ENCODE measurements at places on chromosomes 6 and 20. TPM values are rescaled to one million over a fixed set of nuclear protein-coding genes. Genes with fewer than 3 reads are reported as not detected.
A peak's percentile ranks its signal among the peaks of the same experiment; 100 is the strongest.

DNA sequence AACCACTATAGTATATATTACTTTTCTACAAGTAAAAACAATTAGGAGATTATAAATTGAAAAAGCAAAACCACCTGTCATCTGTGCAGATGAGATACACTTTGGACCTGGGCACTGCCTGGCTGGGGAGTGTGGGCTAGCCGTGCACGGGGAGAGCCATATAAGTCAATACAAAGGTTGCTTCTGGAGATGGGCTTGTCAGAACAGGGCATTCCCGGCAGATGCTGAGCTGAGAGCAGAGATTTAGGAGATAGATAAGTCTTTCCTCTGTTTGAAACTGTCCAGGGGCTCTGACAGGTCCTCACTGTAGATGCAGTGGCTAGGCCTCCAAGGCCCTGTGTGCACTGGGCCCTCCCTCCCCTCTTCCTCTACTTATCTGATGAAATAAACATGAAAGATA lies 34.5 kb downstream of the CD164 start:
- no peak overlapping the region for H3K4me3 ChIP-seq
- H3K4me1 ChIP-seq: no peaks in the 10 kb centered on the region
- H3K27ac ChIP-seq: no peak overlapping the region

- no peak overlapping the region for H3K27ac ChIP-seq
- no peaks in the 10 kb centered on the region for H3K4me1 ChIP-seq
- H3K27me3 ChIP-seq: no peaks in the 10 kb centered on the region
Measured at GRCh38 chr20:62760856-62761758, 35.2 kb upstream of the MRGBP start.

DNA sequence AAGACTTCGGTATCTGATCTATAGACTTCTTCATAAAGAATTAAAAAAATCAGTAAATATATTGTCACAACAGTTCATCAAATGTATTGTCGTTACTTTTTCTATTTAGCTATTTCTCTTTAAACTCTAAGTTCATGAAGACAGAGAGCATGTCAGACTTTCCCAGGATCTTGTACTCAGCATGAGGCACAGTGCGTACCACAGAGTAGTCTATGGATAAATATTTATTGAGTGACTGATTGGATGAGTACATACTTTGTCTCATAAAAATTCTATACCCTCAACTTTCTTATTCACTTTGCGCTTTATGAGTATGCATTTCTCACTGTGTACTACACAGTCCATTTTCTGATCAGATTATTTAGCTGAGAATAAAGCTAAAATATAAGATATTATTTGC lies 1284.4 kb upstream of the ADGRB3 start:
- H3K27me3 ChIP-seq: no peaks in the 10 kb centered on the region
- no peak overlapping the region for H3K4me3 ChIP-seq
- no peaks in the 10 kb centered on the region for H3K4me1 ChIP-seq
- no peaks in the 10 kb centered on the region for H3K36me3 ChIP-seq

GRCh38 chr20:3765171-3765882 lies 2.2 kb downstream of the ADISSP start:
- H3K36me3 ChIP-seq: peaks cover 3% of the 10 kb centered on the region
- H3K27me3 ChIP-seq: no peaks in the 10 kb centered on the region
- no peak overlapping the region for H3K27ac ChIP-seq
- DNase-seq: no peak
- no peaks in the 10 kb centered on the region for H3K4me1 ChIP-seq

GRCh38 chr6:11097476-11097875 lies 3.8 kb downstream of the SMIM13 start:
- no peaks in the 10 kb centered on the region for H3K27me3 ChIP-seq
- no peak for DNase-seq
- H3K36me3 ChIP-seq: peaks cover 17% of the 10 kb centered on the region
- H3K4me3 ChIP-seq: no peak overlapping the region
- H3K27ac ChIP-seq: no peak overlapping the region

DNA sequence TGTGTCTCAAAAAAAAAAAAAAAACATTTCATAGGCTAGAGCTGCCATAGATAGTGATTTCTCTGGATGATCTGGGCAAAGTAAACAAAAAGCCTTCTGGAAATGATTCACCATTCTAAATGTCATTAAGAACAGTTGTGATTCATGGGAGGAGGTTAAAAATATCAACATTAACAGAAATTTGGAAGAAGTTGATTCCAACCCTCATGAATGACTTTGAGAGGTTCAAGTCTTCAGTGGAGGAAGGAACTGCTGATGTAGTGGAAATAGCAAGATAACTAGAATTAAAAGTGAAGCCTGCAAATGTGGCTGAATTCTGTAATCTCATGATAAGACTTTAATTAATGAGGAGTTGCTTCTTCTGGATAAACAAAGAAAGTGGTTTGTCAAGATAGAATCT lies 26.8 kb upstream of the MMP24 start:
- peaks cover 6% of the 10 kb centered on the region for H3K36me3 ChIP-seq
- no peak for DNase-seq
- H3K4me1 ChIP-seq: no peaks in the 10 kb centered on the region
- no peak overlapping the region for H3K4me3 ChIP-seq
- H3K27me3 ChIP-seq: no peaks in the 10 kb centered on the region

DNA sequence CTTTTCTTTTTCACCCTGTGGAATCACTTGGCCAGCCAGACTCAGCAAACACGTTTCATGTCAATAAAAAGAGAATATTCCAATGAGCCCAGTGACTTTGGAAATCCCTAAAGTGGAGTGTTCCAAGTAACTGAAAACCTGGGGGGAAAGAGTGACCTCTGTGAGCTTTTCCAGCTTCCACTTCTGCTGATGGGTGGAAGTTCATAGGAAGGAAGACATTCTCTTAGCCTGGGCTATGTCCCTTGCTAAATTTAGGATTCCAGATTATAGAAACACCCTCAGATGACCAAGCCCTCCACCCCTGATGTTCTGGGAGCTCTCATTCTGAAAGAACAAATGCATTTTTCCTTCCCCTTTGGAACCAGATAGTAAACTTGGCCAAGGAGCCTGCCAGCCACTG lies 44.8 kb upstream of the EDN1 start:
- H3K4me3 ChIP-seq: no peak overlapping the region
- no peak overlapping the region for H3K27ac ChIP-seq
- DNase-seq: no peak
- H3K36me3 ChIP-seq: no peaks in the 10 kb centered on the region
- no peaks in the 10 kb centered on the region for H3K27me3 ChIP-seq

- DNase-seq: no peak
- H3K4me3 ChIP-seq: no peak overlapping the region
- no peaks in the 10 kb centered on the region for H3K4me1 ChIP-seq
- no peaks in the 10 kb centered on the region for H3K36me3 ChIP-seq
- H3K27ac ChIP-seq: no peak overlapping the region
Measured at GRCh38 chr20:9250511-9250910, 181.6 kb downstream of the PLCB4 start.

DNA sequence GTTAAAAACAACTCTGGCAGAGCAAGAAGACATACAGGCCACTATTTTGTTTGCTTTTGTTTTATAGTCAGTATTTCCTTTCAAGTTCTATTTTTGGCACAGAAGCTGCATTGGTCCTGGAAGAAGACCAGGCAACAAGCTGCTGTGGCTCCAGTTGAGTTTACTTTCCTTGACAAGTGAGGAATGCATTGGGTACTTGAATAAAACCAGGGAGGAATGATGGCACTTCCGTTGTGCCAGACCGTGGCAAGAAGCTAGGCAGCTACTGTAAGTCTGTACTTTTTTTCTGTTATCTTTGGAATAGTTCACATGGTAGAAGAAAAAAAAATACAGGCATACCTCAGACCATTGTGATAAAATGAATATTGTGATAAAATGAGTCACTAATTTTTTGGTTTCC lies 66.3 kb downstream of the NCOA3 start:
- DNase-seq: no peak
- H3K4me1 ChIP-seq: no peaks in the 10 kb centered on the region
- no peaks in the 10 kb centered on the region for H3K27me3 ChIP-seq
- no peak overlapping the region for H3K4me3 ChIP-seq
- no peak overlapping the region for H3K27ac ChIP-seq

DNA sequence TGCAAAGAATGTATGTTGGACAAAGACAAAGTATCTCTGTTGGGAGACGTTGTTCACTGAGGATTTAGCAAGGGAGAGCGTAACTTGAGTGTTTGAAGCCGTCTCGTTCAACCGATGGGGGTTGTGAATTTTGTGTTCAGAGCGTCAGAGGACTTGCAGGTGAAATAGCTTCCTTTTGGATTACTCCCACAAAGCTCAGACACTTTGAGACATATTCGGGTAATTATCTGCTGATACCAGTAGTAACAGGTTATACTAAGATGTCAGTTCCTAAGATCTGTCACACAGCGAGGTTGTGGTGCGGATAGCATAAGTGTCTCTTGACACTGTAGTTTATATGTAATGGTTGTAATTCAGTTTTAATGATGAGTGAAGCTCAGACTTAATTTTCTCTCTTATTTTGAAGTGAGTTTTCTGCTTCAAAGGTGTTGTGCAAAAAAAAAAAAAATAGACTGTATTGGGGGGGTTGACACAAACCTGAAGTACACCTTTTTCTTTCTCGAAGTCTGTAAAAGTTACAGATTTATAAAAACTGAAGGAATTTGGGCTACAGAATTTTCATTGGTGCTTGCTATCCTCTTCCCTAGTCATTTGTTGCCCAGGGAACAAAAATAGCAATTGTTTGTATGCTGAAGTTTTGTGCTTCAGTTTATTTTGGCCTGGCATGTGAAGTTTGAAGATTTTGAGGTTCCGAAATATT lies 1.7 kb downstream of the ASXL1 start:
- H3K27me3 ChIP-seq: peaks cover 31% of the 10 kb centered on the region
- no peaks in the 10 kb centered on the region for H3K4me1 ChIP-seq
- peaks cover 3% of the 10 kb centered on the region for H3K36me3 ChIP-seq
- no peak for DNase-seq
- H3K4me3 ChIP-seq: peak overlapping the region; percentile 62
- no peak overlapping the region for H3K27ac ChIP-seq

DNA sequence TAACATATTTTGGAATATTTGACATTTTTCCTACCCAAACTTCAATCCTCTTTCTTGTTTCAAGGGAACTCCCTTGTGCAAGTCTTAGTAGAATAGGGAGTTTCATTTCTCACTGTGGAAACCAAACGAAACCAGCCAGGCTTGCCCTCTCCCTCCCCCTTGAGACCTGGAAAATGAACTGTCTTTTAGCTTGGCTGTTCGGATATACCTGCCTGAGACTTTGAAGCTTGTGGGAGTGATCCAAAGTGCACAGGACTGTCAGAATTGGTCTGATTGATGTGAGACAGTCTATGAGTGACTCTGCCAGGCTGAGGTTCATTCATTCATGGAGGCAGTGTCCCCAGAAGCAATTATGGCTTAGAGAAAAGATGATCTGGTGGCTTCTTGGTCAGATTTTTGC lies 388.1 kb downstream of the EPM2A start:
- DNase-seq: no peak
- no peaks in the 10 kb centered on the region for H3K4me1 ChIP-seq
- H3K4me3 ChIP-seq: no peak overlapping the region

DNA sequence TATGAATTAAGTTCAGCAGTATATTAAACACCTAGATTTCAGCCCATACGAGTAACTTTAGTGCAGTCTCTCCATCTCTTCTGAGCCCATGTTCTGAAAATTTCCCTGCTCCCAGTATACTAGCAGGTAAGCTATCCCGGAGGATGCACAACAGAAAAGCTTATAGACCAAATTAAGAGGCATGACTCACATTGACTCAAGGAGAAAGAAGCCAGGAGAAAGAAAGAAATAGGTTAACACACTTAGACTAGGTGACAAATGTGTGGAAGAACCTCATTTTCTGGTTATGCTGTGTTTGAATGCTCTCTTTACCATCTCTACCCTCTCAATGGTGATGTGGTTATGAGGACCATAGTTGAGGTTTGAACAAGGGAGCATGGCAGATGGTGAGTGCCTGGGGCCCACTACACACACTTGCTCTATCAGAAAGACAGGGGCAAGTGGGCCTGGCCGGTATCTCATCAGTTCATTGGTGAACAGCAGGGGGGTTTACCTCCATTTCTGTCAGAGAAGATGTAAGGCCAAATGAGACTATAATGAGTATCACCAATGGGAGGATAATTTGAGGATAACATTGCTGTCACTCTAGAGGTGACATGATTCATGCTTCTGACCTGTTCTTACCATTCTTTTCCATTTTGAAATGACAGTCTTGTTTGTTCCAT lies 902.3 kb upstream of the FLRT3 start:
- no peak overlapping the region for H3K27ac ChIP-seq
- no peaks in the 10 kb centered on the region for H3K36me3 ChIP-seq
- no peak overlapping the region for H3K4me3 ChIP-seq
- no peak for DNase-seq

- DNase-seq: peak; percentile 27
- no peak overlapping the region for H3K27ac ChIP-seq
- H3K36me3 ChIP-seq: no peaks in the 10 kb centered on the region
- H3K4me3 ChIP-seq: no peak overlapping the region
Measured at GRCh38 chr20:23161244-23161891, 75.2 kb upstream of the CD93 start.

Gene SLC22A3
- 2.8 TPM for total RNA-seq

Gene OR2B2
- not detected for total RNA-seq

Gene RBM12
- 260 TPM for total RNA-seq

Gene SPATS1
- not detected for total RNA-seq

Gene PHF3
- total RNA-seq: 60.8 TPM
